ENCODE measurements at places on chromosomes 3 and 15.

- DNase-seq: no peak
Measured at GRCh38 chr3:139259398-139259797, 84.4 kb upstream of the MRPS22 start.

- DNase-seq: no peak
Measured at GRCh38 chr3:45113625-45114050, 32.5 kb downstream of the CDCP1 start.

DNA sequence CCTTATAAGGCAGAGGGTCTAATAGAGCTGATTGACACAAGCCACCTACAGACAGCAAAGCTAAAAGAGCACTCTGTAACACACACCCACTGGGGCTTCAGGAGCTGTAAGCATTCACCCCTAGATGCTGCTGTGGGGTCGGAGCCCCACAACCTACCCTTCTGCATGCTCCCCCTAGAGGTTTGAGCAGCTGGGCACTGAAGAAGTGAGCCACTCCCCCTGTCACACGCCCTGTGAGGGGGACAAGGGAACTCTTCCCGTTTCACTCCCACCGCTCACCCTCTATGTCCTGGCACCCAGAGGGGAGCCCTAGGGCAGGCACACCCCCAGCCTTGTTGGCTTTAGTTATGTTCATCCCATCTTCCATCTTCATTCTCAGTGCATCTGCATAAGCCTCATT is 9.4 kb upstream of the CSTA start:
- no peak for DNase-seq

- DNase-seq: no peak
Measured at GRCh38 chr3:116340680-116341216, 104.5 kb downstream of the LSAMP start.

All from bronchial epithelial cell (primary cell).